ENCODE measurements at places on chromosomes 2 and 18. TPM values are rescaled to one million over a fixed set of nuclear protein-coding genes. Genes with fewer than 3 reads are reported as not detected.

- no peak for DNase-seq
These were observed 48.1 kb downstream of the EMILIN2 start for GRCh38 chr18:2894841-2895370.

CDH2 gene
- total RNA-seq, result 0.20 TPM

PDE1A gene
- 0.75 TPM for total RNA-seq

ALLC gene
- not detected for total RNA-seq

- no peak for DNase-seq
These were observed 76.7 kb downstream of the GFPT1 start for GRCh38 chr2:69310111-69311023.

MALL gene
- total RNA-seq, result 223 TPM

IL1RL1 gene
- 0.40 TPM for total RNA-seq

GRCh38 chr18:2301316-2301715, 270.0 kb downstream of the METTL4 start:
- no peak for DNase-seq
